Cardiac fibroblast (primary cell): ENCODE measurements at places on chromosomes 4 and X.

GRCh38 chrX:118522230-118522926, 26.8 kb downstream of the DOCK11 start:
- no peak for DNase-seq

- DNase-seq = peak; percentile 49
These were observed 159.5 kb upstream of the USP38 start for GRCh38 chr4:143025081-143025704.

GRCh38 chr4:78695910-78696309, 80.2 kb upstream of the BMP2K start:
- no peak for DNase-seq

GRCh38 chrX:107207089-107207488, 678 bp downstream of the DNAAF6 start:
- no peak for DNase-seq

DNA sequence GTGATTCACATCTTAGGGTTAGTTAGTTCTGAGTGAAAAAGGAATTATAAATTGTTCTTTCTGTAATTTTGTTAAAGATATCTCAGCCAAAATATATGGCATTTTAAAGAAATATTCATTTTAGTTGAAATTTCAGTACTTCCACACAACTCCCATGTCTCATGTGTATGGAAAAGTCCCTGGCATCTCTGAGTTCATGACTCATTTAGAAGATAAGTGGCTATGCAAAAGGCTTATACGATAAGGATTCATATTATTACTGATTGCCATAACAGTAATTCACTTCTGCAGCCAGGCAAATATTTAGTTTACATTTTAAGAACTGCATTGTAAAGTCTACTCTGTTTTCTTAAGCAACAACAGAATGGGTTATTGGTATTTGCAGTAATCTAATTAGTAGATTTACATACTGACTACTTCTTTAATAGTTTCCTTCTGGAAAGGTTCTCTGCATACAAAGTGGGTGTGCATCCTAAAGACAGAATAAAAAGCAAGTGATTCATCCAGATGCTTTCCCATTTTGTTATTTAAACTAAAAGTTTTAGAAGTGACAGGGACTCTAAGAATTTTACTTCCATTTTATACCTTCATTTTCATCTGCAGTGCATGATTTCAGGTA, 682.4 kb upstream of the PABPC4L start:
- no peak for DNase-seq

DNA sequence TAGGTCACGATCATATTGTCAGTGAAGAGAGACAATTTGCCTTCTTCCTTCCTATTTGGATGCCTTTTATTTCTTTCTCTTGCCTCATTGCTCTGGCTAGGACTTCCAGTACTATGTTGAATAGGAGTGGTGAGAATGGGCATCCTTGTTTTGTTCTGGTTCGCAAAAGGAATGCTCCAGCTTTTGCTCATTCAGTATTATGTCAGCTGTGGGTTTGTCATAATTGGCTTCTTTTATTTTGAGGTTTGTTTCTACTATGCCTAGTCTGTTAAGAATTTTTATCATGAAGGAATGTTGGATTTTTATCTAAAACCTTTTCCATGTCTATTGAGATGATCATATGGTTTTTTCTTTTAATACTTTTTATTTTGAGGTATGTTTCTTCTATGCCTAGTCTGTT, 152.3 kb upstream of the MAD2L1 start:
- no peak for DNase-seq

GRCh38 chrX:154791467-154791866, 13.8 kb downstream of the MPP1 start:
- DNase-seq = no peak

DNA sequence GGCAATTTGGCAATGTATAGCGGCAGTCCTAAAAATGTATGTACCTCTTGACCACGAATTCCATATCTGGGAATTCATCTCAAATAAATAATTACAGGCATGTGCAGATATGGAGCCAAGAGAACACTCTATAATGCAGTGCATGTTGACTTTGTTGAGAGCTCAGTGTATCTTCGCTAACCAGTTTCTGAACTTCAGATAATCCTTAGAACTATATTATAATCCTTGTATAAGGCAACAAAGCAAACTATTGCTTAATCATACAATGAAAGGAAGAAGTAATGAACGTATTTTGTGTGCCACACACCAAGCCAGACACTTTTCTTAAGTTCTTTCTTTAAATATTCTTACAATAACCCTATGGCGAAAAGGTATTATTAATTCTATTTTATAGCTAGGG, 168.5 kb downstream of the SMIM20 start:
- DNase-seq = no peak

DNA sequence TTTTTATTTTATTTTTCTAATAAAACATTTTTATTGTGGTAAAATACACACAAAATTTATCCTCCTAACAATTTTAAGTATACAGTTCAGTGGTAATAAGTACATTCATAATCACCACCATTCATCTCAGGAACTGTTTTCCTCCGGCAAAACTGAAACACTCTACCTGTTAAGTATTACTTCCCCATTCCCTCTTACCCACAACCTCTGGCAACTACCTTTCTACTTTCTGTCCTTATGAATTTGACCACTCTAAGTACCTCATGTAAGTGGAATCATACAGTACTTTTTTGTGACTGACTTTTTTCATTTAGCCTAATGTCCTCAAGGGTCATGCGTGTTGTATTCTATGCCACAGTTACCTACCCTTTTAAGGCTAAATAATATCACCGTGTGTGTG, 21.1 kb upstream of the HSFX4 start:
- DNase-seq = no peak

- DNase-seq = peak; percentile 5
These were observed 302.6 kb downstream of the CBLL2 start for GRCh38 chrX:22575161-22575845.

DNA sequence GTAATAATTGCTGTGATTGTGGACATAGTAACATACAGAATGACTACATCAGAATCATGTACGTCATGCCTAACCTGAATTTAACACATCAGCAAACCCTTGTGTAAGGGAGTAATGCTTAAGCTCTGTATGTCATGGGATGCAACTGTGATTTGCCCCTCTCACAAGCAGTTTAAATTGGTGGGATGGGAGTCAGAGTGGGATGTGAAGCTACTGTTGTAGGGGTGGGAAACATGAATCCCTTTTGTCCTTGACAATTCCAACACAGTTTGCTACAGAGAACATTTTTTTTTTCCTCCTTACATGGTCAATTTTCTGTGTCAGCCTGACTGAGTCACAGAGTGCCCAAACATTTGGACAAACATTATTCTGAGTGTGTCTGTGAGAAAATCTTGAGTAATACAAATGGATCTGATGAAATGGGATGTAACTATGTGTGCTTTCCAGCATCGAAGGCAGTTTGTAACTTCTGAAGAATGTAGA, 392.8 kb downstream of the GPM6A start:
- peak; percentile 99 for DNase-seq

GRCh38 chr4:147318586-147318985, 162.3 kb upstream of the EDNRA start:
- peak; percentile 27 for DNase-seq

- DNase-seq = peak; percentile 84
These were observed 150.6 kb downstream of the ADAMTS3 start for GRCh38 chr4:72418458-72418857.

GRCh38 chrX:111039606-111040005, 56.4 kb upstream of the PAK3 start:
- no peak for DNase-seq

DNA sequence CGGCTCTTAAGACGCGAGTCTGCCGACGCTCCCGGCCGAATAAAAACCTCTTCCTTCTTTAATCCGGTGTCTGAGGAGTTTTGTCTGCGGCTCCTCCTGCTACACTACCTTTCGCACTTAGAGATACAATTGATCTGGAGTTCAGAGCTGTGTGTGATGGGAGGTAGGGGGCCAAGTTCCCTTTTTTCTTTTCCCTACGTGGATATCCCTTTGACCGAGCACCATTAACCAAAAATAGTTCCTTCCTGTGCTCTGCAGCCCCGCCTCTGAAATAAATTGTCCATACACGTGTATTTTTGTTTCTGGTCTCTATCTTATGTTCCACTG, 555 bp upstream of the PGM2 start:
- DNase-seq = no peak

GRCh38 chr4:153564630-153565525, 98.7 kb downstream of the TMEM131L start:
- DNase-seq = peak; percentile 59

DNA sequence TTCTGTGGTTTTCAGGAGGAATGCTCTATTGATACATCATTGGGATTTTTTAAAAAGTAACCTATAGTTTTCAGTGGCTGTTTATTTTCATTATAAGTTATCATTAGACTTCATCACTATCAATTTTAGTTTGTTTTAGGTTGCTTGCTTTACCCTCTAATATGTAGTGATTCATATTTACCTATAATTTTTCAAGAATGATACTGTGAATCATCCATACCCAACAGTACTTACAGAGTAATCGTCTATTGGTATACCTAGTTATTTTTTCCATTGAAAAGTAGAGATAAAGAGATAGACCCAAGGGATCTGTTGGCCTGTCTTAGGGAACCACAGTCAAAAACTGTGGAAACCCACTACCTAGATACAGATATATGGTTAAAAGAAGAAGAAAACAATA, 83.3 kb downstream of the KLHL34 start:
- DNase-seq = no peak

DNA sequence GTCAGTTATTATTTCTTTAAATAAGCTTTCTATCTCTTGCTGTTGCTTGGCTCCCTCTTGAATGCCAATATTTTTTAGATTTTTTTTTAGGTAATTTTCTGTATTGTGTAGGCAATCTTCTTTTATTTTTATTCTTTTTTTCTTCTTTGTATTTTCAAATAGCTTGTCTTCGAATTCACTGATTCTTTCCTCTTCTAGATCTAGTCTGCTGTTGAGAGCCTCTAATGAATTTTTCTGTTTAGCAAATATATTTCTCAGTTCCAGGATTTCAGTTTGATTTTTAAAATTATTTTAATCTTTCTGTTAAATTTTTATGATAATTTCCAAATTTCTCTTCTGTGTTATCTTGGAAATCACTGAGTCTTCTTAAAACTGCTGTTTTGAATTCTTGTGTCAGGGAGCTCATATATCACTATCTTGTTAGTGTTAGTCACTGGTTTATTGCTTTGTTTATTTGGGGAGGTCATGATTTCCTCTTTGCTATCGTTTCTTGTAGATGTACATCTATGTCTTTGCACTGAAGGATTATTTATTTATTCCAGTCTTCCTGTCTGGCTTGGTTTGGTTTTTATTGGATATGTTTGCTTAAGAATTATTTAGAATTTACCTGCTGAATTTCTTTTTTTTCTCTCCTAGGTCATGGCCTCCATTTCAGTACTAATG, 39.9 kb upstream of the GPRIN3 start:
- no peak for DNase-seq

- peak; percentile 33 for DNase-seq
These were observed 81.0 kb upstream of the ZDHHC15 start for GRCh38 chrX:75603833-75604232.

DNA sequence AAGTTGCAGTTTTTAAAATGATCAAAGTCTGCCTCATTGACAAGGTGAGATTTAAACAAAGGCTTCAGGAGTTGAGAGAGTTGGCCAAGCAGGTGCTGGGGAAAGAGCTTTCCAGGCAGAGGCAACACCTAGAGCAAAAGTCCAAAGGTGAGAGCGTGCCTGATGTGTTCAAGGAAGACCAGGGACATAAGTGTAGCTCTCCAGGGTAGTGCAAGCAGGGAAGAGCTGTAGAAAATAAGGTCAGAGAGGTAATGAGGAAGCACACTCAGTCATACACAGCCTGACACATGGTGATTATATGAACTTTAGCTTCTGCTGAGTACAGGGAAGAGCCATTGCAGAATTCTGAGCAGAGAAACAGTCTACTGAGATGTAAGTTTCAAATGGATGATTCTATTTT, 265.0 kb upstream of the NWD2 start:
- DNase-seq = no peak

- no peak for DNase-seq
These were observed 637.3 kb downstream of the BCOR start for GRCh38 chrX:39460499-39460898.

GRCh38 chr4:25722964-25723363, 67.3 kb downstream of the SLC34A2 start:
- no peak for DNase-seq

DNA sequence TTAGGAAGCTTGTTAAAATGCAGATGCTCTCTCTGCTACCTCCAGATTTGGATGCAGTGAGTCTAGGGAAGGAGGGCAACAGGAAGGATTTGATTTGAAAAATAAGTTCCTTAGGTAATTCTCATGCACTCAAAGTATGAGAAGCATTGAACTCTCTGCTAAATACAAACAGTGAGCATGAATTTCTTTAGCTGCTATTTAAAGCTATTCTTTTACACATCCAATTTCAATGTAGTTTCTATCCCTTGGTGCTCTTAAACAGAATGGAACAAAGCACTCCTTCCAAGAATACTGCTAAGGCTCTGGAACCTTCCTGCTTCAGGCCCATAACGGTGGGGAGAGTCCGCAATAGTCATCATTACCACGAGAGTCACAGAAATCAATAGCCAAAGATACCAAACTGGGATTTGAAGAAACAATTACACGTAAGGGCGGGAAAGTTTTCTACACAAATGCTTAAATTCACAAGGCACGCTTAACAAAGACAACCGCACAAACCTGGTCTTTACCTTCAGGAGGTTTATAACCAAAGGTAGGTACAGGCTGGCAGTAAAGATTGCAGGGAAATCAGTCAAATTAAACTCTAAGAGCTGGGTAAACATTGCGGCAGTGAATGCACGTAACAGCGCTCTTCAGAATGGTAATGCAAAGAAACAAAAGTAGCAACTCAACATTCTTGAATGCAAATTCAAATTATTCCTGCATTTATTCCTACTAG, 123.2 kb upstream of the NAP1L5 start:
- DNase-seq = no peak

GRCh38 chr4:168515222-168516011, 18.6 kb downstream of the PALLD start:
- no peak for DNase-seq

- no peak for DNase-seq
These were observed 372.0 kb downstream of the ARAP2 start for GRCh38 chr4:35872273-35872672.

- no peak for DNase-seq
These were observed 141.5 kb upstream of the FRMPD4 start for GRCh38 chrX:11996810-11997209.

GRCh38 chrX:41241962-41242361, 92.0 kb upstream of the DDX3X start:
- DNase-seq = no peak

GRCh38 chr4:119016636-119017035, 119.0 kb upstream of the MYOZ2 start:
- peak; percentile 36 for DNase-seq

- DNase-seq = peak; percentile 45
These were observed 5.1 kb downstream of the PPARGC1A start for GRCh38 chr4:23884741-23885140.

- no peak for DNase-seq
These were observed 48.8 kb downstream of the FAM13A start for GRCh38 chr4:89008166-89008565.
